Renal pelvis (tissue), 12 donors: ENCODE measurements at places on chromosomes 7 and 10.

DNA sequence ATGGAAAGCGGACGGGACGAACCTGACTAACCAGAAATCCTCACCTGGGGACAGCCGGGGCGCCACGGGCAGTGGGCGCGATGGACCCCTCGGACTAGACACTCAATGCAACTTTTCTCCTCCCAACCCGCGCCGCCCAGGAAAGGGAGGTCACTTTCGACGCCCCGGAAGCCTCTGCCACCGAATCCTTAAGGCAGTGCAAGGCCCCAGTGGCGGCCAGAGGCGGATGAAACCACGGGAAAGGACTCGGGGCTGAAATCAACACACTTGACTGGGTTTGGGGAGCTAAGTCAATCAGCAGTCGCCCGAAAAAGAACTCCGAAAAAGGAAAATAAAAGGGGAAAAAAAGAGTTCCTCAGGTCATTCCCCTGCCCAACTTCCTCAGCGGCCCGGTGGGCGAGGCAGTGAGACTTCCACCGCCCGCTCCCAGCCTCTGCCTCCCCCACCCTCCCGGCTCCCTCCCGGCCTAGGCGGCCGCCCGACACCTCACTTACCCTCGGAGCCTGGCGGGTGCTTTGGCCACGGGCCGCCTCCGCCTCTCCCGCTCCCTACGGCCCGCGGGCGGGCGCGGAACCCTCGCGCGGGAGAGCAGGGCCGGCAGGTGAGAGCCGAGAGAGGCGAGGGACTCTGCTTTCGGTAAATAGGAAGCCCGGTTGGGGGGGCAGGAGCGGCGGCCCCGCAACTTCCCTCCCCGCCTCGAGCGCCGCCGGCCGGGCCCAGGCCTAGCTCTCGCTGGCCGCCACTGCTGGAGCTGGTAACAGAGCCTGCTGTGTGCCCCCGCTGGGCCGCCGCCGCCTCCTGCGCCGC is 518 bp downstream of the WAPL start:
- DNase-seq, result no peak

- no peak for DNase-seq
These were observed 406.3 kb downstream of the GALNT17 start for GRCh38 chr7:71538210-71538609.

GRCh38 chr10:95814011-95814727 is 58.2 kb downstream of the ENTPD1 start:
- peak; percentile 46 for DNase-seq

- DNase-seq, result peak; percentile 93
These were observed at the start of gene ADO for GRCh38 chr10:62804356-62805230. Gene ADO (plus strand): TSS chr10:62804720. CDS start chr10:62805060, 340 bp downstream.

DNA sequence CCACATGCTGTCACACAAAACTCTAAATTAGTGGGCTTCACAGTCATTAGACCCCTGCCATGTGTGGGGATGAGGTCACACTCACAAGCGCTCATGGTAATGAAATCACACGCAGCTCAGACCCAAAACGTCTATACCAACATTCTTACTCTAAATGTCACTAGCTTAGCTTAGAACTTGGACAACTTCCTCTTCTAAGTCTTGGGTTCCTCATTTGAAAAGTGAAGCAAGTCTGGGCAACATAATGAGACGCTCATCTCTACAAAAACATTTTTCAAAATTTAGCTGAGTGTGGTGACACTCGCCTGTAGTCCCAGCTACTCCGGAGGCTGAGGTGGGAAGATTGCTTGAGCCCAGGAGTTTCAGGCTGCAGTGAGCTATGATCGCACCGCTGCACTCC is 92.7 kb upstream of the MACROH2A2 start:
- DNase-seq, result no peak

DNA sequence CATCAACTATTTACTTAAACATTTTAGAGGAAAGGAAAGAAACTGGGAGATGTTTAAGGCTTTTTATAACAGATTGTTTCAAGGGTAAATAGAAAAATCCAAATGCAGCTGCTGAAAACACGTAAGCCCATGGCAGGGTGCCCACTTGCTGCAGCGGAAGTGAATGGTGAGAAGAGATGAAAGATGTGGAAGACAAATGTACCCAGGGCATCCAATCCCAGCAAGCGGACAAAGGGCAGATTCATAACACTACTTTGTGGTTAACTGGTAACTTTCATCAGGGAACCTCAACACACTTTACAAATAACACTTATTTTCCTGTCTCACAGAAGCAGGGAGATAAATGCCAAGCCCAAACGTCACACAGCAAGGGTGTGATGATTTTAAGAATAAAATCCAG is 358.4 kb downstream of the KCNMA1 start:
- no peak for DNase-seq

DNA sequence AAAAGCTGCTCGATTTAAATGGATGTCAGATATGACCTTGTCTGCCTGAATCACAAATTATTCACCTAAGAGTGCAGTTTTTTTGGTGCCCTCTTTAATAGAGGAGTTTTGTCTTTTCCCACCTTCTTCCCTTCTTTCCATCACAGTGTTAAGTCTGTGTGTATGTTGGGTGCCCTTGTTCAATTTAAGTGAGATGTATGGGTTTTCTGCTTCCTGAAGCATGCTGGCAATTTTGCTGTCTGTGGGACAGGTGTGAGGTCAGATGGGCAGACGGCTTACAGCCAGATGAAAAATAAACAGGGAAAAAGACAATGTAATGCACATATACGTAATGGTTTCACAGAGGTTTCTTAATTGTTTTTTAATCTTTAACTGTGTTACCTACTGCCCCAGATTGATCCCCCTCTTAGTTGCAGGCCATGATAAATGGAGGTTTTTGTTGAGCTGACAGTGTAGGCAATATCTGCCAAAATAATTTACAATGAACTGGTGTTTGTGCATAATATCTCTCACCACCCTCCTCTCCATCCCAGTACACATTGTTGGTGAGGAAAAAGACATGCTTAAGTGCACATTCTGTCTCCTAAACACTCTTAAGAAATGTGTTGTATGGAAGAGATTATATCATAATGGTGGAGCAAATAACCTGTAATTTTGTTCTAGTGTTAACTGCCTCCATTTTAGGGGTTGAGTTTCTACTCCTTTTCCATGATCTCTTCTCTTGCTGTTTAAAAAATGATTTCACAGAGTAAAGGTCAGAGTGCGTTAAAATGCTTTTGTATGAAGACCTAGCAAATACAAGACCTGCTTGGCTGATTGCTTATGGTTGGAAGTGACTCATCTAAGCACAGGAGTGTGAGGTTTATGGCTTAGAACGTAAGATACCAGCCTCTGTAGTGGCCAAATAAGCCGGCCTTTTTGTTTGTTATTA is 123.9 kb downstream of the LRRC4 start:
- DNase-seq, result no peak

GRCh38 chr10:27783660-27784059 is 38.0 kb upstream of the MKX start:
- DNase-seq, result no peak

GRCh38 chr7:748446-748845 is 21.4 kb upstream of the PRKAR1B start:
- no peak for DNase-seq

DNA sequence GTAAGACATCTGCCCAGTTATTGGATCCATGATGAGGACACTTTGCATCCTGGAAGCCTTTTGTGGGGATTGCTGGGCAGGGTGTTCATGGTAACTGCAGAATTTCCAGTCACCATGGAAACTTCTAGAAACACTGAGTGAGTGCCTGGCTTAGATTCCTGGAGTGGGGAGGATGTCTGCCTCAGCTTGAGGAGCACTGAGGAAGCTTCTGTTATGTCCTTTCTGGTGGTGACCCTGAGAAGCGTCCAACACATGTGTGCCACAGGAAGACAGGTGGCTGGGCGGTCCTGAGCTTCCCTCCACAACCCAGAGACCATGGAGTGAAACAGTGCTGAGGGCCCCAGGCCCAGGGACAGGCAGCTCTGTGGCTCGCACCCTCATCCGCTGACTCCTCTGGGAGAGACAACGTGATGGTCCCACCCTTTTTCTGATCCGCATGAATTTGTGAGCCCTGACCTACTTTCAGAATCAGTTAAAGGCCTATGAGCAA is 191.8 kb upstream of the CXCL12 start:
- DNase-seq, result no peak

DNA sequence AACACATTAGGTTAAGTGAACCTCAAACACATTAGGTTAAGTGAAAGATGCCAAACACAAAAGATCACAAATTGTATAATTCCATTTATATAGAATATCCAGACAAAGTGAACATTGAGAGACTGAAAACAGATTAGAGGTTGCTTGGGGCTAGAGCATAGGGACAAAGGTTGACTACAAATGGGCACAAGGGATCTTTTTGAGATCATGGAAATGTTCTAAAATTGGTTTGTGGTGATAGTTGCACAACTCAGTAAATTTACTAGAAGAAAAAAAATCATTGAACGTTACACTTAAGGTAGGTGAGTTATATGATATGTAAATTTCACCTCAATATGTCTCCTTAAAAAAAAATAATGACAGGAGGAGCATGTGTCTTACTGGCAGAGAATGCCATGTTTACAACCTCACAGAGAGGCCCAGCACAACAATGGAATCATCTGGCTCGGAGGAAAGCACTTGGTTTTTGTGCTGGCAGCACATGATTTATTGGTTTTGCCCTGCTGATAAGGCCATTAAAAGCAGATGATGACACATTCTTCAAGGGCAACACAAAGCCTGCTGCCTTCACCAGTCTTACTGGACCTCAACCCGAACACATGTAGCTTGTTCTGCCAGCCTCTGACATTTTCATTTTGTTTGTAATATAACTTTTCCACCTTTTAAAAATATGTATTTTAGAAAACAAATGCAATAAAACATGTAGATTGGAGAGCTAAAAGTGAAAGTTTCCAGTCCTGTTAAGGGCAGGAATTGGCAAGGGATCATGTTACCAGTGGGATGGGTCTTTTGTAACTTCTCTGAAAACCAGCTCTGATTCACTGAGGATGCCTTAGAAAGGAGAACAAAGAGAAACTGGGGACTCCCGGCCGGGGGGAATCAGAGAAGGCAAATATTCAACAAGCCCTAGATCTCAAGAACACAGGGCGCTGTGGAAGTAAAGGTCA is 11.9 kb upstream of the LMOD2 start:
- peak; percentile 53 for DNase-seq

DNA sequence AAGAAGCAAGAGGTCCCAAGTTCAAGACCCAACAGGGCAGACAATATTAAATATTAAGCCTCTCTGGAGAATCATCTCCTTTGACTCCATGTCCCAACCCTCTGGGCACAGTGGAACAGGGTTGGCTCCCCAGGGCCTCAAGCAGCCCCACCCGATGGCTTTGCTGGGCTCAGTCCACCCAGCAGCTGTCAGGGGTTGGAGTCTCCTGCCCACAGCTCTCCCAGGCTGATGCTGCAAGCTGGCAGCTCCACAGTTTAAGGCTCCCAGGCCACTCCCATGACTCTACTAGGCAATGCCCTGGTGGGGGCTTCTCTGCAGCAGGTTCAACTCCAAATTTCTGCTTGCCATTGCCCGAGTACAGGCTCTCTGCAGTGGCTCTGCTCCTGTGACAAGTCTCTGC is 55.1 kb downstream of the LARP4B start:
- no peak for DNase-seq

DNA sequence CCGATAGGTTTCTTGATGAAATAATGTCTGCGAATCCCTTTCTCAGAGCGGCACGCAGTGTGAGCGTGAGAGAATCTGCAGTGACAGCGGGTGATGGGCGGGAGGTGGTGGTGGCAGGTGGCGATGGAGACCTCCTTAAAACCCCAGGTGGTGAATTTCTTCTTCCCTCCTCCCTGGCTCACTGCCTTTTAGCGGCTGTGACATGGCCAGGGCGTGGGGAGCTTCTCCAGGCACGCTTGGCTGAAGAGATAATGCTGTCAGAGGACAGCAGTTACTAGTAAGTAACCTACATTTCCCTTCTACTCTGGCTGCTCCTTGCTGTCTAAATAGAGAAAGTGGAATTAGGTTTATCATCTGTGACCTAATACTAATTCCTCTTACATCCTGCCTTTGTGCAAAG is 141.4 kb upstream of the INSYN2A start:
- DNase-seq, result no peak

GRCh38 chr7:68207676-68208075 is 1211.0 kb downstream of the TYW1 start:
- no peak for DNase-seq

GRCh38 chr7:92042056-92042737 is 92.1 kb downstream of the CYP51A1 start:
- no peak for DNase-seq

DNA sequence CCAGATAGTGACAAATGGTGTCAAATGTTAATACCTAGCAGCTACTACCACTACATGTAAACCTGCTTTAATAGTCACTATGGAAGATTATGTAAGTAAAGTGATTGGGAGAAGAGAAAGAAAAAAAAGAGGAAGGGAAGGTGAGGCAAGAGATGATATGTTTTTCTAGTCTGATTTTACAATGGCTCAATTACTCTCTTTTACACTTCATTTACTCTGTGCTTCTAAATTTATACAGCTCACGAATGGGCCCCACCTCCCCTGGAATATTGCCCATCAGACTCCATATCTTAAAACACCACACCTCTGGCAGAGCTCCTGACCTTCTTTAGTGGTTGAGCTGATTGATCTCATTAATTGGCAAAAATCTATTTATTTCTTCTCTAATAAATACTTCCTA is 28.0 kb upstream of the IKZF1 start:
- no peak for DNase-seq

- DNase-seq, result no peak
These were observed 177.8 kb downstream of the TCF7L2 start for GRCh38 chr10:113127901-113128283.

DNA sequence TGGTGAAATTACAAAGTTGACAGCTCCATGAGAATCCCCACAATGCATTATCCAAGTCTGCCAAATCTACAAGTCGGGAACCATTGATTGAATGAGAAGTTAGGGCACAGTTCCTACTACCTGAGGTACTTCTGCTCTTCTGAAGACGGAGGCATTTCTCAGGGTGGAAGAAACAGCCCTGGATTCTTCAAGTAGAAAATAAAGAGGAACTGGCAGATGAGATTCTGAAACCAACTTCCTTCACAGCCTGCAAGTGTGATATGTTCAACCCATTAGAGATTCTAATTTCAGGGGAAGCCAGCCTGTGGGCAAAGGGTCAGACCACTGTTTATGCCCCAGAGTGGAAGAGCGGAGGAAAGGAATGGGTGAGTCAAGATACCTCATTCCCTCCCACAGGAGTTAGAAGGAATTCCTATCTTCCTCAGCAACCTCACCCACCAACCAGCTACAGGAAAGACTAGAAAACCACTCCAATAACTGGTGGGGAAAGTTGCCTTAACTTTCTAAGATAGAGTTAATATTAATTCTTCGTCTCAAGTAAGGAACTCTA is 50.5 kb upstream of the BMPER start:
- no peak for DNase-seq

- DNase-seq, result no peak
These were observed 13.4 kb downstream of the LRRC17 start for GRCh38 chr7:102925976-102926782.

- no peak for DNase-seq
These were observed 12.6 kb downstream of the YKT6 start for GRCh38 chr7:44213206-44213876.

- DNase-seq, result no peak
These were observed 90.1 kb downstream of the PRLHR start for GRCh38 chr10:118505363-118505762.

DNA sequence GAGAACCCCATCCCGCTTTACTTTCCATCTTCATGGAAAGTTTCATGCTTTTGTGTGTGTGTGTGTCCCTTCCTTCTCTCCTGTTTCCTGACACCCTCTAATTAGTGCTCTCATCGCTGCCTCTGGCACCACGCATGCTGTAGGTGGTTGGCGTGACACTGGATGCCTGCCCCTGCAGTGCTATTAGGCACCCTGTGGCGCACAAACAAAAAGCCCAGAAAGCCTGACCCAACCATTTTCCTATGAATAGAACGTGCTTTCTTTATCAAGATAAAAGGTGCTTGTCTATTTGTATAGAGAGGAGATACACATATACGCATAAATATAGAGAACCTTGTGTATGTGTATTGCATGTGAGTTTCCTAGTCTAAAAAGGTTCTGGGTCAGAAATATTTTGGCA is 120.8 kb upstream of the CDCA7L start:
- DNase-seq, result no peak
